ENCODE measurements at places on chromosomes 11 and 22.

DNA sequence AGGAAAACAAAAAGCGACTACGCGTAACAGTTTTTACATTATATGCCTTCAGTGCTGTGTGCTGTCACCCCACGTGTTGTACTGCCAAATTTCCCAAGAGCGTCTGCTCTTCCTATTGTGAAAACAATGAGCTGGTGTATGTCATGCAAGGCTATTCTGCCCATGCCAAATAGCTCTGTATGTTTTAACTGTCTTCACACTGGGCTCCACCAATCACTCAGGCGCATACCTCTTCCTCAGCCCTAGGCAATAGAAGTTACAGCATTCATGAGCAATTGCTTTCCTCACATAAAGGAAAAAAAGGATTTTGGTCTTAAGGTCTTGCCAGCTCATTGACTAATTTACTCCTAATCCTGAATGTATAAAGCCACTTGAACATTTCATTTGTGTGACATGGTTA is 606.8 kb downstream of the NTM start:
- peak; percentile 1 for DNase-seq

GRCh38 chr11:10386361-10386760 is 68.7 kb upstream of the AMPD3 start:
- no peak for DNase-seq

- no peak for DNase-seq
Measured at GRCh38 chr11:70036971-70037882, 40.9 kb upstream of the ANO1 start.

- DNase-seq, result no peak
Measured at GRCh38 chr11:103794262-103794661, 242.2 kb upstream of the DDI1 start.

- peak; percentile 58 for DNase-seq
Measured at GRCh38 chr11:6703247-6704063, 20.3 kb upstream of the MRPL17 start.

- no peak for DNase-seq
Measured at GRCh38 chr22:50032941-50033601, 20.5 kb upstream of the IL17REL start.

DNA sequence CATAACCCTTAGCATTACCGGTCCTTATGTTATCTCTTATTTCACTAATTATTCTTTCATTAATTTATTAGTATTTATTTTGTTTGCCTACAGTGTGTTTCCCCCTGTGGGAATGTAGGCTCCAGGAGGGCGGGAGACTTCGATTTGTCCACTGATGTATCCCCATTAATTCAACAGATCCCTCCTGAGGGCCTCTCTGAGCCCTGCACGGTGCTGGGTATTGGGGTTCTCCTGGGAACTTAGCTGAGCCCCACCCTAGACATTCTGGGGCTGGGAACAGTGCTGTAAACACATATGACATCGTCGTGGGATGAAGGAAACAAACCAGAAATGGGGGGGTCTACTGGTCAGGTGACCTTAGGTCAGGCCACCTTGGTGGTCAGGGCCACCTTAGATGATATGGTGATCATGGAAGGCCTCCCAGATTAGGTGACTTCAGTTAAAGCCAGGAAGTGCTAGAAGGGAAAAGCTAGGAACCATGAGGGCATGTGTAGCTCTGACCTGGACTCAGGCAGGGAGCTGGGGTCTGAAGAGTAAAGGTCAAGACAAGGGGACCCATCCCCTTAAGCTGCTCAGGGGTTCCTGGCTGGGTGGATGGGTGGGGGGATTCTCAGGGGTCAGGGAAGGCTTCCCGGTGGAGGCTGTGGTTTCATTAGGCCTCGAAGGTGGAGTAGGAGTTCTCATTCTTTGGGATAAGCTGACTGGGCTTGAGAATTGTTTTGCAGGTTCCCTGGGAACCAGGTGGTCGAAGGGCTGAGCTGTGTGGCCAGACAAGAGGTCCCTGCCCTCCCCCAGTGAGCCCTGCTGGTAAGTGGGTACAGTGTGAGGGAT is 1.0 kb downstream of the PHETA2 start:
- DNase-seq, result no peak

- DNase-seq, result no peak
Measured at GRCh38 chr11:77789731-77790476, 30.6 kb downstream of the RSF1 start.

GRCh38 chr11:12461516-12461915 is 84.1 kb downstream of the PARVA start:
- no peak for DNase-seq

DNA sequence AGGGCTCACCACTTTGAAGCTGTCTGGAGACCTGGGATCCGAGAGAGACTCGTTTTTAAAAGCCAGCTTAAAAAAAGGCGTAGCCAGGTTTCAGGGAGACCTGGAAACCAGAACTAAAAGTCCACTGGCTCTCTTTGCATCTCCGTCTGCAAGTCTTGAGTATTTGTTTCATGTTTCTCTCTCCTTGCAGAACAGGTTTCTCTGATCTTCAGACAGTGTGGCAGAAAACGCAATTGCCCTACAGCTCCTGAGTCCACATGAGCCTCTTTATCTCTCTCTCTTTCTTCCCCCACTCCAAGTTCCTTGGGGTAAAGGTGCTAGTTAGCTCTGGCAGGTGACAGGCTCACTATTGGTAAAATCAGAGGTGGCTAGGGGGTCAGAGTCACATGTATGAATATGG is 67.0 kb upstream of the AMPD3 start:
- DNase-seq, result no peak

DNA sequence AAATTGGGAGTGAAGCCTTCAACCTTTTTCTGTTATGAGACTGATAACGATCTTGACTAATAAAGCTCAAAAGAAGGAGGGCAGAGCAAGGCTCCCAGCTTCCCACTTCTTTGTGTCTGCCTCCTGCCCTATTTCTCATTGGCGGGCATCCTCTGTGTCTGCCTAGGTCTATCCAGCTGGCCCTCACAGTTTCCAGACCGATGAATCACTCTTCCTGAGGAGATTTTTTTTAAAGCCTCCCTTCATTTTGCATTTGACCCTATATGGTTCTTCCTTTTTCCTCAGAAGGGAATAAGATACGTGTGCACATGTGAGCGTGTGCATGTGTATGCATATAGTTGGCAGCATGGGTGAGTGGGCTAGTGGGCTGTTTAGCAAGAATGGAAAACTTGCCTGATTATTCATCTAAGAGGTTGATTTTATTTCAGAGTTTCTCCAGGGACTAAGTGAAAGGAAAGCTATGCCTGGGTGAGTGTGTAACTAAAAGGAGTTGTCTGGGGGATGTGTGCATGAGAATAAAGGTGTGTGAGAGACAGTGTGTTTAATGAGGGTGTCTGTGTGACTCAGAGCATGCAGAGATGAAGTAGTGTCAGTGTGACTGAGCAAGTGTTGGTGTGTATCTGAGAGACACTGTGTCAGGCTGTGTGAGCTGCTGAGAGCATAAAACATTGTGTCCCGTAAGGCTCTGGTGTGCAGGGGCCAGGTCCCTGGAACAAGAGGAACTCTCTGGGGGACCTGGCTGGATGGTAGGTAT is 12.2 kb downstream of the PHLDB1 start:
- DNase-seq, result peak; percentile 93

DNA sequence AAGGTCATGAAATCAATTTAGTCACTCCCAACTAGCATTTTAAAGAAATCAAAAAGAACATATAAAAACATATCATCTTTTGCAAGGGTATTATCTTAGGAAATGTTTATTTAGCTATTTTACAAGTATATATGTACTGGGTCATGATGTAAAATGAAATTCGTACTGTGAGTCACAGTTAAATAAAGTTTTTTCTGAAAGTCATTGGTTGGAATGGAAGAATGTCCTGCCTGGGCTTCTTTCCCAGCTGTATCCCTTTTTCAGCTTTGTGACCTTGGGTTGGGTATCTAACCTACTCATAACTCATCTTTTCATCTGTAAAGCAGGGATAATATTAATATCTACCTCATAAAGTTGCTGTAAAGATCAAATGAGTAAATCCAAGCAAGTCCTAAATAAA is 15.7 kb downstream of the FDX1 start:
- no peak for DNase-seq

GRCh38 chr11:114159320-114159719 is 99.8 kb downstream of the ZBTB16 start:
- DNase-seq, result no peak

- no peak for DNase-seq
Measured at GRCh38 chr22:42799461-42800405, 57.3 kb downstream of the ARFGAP3 start.

GRCh38 chr11:10779086-10779485 is 28.0 kb downstream of the CTR9 start:
- no peak for DNase-seq

DNA sequence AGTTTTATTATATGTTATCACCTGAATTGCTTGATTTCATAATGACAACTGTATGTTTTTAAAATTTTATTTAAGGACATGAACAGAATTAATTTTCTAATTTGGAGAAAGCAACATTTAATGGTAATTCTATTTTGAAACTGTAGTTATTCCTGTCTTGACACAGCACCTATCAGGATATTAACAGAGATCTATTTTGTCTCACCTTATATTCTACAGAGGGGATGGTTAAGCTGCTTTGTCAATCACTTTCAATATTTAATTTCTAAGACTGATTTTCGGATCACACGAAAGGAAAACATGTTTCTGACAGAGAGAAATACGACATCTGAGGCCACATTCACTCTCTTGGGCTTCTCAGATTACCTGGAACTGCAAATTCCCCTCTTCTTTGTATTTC is at the start of gene OR5D16:
TSS of gene OR5D16 (plus strand) at position 301 of the 400 bp plus-strand sequence. CDS start at position 301, 0 bp downstream.
- DNase-seq, result no peak

GRCh38 chr11:65479184-65480145 is 19.4 kb upstream of the MALAT1 start:
- peak; percentile 78 for DNase-seq

GRCh38 chr22:37525746-37526350 is 6.6 kb upstream of the CARD10 start:
- DNase-seq, result no peak

- DNase-seq, result no peak
Measured at GRCh38 chr11:108916290-108916689, 251.4 kb downstream of the DDX10 start.

- DNase-seq, result peak; percentile 48
Measured at GRCh38 chr11:64918017-64918416, 1.0 kb upstream of the ATG2A start.

- DNase-seq, result no peak
Measured at GRCh38 chr11:134027671-134028070, 41.2 kb upstream of the JAM3 start.

GRCh38 chr11:44562845-44563460 is 2.5 kb upstream of the CD82 start:
- no peak for DNase-seq

DNA sequence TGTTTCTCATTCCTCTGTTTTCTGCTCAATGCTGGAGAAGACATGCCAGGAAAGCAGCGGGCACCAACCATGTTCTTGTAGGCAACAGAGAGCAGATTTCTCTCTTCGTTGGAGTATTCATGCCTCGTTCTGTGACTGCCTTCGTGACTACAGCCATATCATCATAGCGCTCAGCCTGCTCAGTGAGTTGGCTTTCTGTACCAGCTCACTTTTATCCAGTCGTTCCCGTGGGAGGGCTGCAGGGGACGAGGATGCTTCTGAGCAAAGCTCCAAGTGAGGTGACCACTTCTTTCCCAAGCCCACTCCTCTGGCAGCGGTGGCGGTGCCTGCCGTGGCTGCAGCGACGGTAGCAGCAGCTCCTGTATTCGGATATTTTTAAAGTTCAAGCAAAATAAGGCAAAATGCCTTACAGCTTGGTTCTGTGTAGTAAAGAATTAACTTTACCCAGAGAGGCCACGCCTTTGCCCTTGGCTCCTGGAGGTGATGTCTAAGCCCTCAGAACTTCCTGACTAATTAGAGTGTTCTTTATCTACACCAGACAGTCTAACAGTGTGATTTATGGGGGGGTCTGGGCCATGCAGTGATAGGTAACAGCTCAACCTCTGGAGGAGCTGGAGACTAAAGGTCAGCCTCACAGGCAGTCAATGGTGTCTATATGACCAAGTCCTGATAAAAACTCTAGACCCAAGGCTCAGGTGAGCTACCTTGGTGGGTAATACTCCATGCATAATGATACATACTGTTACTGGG is 35.3 kb downstream of the LDHAL6A start:
- no peak for DNase-seq

- no peak for DNase-seq
Measured at GRCh38 chr22:46289244-46289891, 7.3 kb upstream of the GTSE1 start.

- no peak for DNase-seq
Measured at GRCh38 chr11:109037856-109038780, 373.2 kb downstream of the DDX10 start.

- no peak for DNase-seq
Measured at GRCh38 chr11:67983951-67984350, 19.9 kb downstream of the UNC93B1 start.

DNA sequence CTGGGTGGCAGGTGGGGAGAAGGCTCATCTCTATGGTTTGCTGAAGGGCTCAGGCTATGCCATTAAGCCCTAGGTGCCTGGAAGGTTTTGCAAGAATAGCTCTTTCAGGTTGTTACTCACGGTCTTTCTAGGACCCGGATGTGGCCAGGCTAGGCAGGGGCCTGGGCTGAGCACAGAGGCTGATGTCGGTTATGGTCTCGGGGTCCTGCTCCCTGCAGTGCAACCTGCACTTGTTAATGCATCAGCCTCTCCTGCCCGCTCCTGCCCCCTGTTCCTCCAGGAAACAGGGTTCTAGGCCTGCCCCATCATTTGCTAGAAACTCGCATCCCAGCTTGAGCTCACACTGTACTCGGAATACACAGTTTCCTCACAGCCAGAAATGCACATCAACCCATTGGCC is 79.1 kb upstream of the SLC22A12 start:
- DNase-seq, result no peak

GRCh38 chr11:118918128-118918685 is 7.5 kb downstream of the BCL9L start:
- peak; percentile 89 for DNase-seq

GRCh38 chr22:46525389-46526243 is 11.8 kb downstream of the CELSR1 start:
- no peak for DNase-seq

DNA sequence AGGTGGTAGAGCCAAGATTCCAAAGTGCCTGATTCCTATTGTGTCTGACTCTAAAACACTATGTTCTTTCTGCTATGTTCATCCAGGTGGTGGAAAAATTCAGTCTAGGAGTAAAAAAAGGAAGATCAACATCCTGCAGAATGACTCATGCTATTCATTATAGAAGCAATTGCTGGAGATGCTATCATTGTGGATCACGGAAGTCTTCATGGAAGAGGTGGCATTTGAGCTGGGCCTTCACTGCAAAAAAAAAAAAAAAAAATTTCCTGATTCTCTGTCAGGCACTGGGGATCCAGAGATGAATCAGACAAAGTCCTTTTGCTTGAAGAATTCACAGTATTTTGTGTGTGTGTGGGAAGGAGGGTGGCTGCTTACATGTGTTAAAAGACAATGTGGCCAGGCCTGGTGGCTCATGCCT is 1.4 kb upstream of the UVRAG start:
- DNase-seq, result no peak

- DNase-seq, result peak; percentile 76
Measured at GRCh38 chr22:18024276-18024939, at the start of gene MICAL3. Gene MICAL3 (minus strand): TSS chr22:18024561. CDS start chr22:17906812, 117,749 bp downstream.

GRCh38 chr11:130947481-130947880 is 31.2 kb upstream of the SNX19 start:
- no peak for DNase-seq

GRCh38 chr11:57244911-57245310 is 7.9 kb upstream of the APLNR start:
- DNase-seq, result no peak

GRCh38 chr11:133573081-133573480 is 40.8 kb upstream of the OPCML start:
- no peak for DNase-seq

- DNase-seq, result peak; percentile 73
Measured at GRCh38 chr11:86800076-86800959, at the start of gene PRSS23. Gene PRSS23 (plus strand): TSS chr11:86800542. CDS start chr11:86807644, 7,102 bp downstream.

Data from ACHN (cell line).